ENCODE measurements at places on chromosomes 4 and X.
A peak's percentile ranks its signal among the peaks of the same experiment; 100 is the strongest.

DNA sequence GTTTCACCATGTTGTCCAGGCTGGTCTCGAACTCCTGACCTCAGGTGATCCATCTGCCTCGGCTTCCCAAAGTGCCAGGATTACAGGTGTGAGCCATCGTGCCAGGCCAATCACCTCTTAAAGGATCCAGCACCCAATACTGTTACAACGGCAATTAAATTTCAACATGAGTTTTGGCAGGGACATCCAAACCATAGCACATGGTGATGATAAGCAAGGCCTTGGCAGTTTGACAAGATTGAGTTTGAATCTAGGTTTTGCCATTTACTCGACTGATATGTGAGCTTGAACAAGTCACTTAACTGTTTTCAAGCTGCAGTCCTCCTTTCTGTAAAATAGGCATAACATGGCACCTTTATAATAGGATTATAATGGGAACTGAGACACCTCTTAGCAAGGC is 84.1 kb downstream of the GPR82 start:
- DNase-seq: no peak

DNA sequence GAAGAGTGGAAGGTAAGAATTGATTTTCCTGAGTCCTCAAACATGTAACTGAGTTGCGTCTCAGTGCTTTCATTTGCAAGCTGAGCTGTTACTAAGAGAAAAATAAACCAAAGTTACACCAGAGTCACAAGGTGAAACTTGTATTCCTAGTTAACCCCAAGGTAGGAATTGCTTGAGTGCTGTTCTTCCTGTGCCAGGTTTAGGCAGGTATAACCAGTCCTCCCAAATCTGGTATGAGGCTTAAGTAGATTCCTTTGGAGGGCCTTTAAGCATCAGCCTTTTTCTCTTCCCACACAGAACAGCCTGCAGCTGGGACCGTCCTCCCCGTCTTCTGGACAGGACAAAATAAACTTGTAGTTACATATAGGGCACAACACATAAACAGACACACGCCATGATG is 2.3 kb upstream of the BTC start:
- no peak for DNase-seq

DNA sequence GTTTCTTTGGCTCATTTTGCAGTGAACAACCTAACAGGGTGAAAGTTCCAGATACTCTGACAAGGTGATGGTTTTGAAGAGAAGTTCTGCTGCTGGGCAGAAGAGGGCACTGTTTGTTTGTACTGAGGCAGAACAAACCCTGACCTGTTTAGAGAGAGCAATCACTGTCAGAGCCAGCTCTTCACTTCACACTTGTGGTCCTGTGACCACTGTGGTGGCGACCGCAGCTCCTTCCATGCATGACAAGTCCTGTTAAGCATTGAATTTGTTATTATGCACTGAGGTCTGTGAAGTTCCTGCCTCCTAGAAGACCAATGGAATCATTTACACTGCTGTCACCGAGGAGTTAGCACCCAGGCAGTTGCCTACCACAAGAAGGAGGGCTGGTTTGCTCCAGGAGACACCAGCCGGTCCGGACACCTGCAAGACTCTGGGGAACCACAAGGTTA is 86.6 kb downstream of the ZNF330 start:
- DNase-seq: peak; percentile 36

DNA sequence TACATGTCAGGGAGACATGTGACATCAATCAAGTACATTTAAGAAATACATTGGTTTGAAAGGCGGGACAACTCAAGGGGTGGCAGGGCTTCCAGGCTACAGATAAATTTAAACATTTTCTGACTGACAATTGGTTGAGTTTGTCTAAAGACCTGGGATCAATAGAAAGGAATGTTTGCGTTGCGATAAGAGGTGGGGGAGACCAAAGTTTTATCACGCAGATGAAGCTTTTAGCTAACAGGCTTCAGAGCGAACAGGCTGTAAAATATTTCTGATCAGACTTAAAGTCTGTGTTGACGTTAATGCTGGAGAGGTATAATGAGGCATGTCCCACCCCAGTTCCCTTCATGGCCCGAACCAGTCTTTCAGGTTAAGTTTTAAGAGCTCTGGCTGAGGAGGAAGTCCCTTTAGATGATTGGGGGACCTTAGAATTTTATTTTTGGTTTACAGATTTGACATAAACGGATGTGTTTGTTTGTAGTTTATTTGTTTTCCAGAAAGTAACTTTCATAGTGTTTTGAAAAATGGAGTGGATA is 346.7 kb upstream of the RASGEF1B start:
- peak; percentile 52 for DNase-seq

DNA sequence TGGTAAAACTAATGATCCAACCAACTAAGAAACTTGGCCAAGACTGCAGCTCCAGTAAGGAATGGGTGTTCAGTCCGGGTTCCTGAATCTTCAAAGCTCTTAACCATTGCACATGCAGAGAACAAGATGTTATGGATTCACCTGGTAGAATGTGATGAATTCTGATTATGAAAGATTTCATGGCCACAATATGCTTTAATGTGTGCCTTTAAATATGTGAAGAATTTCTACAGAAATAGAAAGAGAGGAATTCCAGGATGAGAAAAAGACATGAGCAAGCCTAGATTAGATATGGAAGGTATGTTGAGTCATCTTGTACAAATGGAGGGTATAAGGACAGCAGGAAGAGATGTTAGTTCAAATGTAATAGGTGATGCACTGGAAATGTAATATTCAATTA is 472.2 kb upstream of the TENM3 start:
- DNase-seq: no peak

- DNase-seq: no peak
These were observed 44.5 kb downstream of the SEPTIN11 start for GRCh38 chr4:76993787-76994641.

DNA sequence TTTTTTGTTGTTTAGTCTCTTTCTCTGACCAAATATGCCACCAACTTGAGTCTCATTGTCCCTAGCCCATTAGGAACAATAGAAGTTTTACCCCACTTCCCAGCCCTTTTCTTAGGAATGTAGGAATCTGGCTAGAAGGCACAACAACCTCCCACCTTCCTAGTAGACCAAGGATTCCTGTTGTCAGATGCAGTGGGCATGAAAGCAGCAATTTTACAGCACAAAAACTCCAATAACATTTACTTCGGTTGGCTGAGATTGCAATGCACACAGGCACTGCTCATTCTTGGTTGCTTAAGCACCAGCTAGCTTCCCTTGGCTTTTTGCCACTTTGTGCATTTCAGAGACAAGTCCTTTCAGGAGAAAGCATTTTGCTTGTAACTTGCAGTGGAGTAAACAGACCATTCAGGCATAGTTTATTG is 312.8 kb downstream of the TENM3 start:
- DNase-seq: no peak

DNA sequence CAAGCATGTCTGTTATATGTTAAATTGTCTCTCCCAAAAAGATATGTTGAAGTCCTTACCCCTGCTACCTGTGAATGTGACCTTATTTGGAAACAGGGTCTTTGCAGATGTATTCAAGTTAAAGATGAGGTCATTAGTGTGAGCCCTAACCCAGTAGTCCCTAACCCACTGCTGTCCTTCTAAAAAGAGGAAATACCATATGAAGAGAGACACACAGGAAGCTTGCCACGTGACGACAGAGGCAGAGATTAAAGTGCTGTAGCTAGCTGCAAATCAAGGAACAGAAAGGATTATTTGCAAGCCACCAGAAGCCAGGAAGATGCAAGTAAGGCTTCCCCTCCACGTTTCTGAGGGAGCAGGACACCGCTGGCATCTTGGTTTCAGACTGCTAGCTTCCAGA is 150.1 kb downstream of the HNRNPD start:
- DNase-seq: no peak

DNA sequence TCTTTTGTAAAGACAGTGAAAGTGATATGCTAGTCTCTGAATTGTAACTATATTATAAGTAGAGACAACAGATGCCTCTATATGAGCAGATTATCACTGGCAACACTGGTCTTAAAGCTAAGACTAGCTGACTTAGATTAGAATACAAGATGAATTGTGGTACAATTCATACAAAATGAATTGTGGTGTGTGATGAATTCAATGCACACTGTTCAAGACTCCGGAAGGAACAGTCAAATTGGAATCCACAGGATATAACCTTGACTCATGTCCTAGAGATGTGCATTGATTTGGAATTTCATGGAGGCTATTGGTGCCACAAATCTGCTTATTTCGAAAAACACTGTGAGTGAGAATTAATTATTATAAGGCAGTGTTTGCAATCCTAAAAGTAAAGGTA is 701.8 kb downstream of the PCDH7 start:
- no peak for DNase-seq

DNA sequence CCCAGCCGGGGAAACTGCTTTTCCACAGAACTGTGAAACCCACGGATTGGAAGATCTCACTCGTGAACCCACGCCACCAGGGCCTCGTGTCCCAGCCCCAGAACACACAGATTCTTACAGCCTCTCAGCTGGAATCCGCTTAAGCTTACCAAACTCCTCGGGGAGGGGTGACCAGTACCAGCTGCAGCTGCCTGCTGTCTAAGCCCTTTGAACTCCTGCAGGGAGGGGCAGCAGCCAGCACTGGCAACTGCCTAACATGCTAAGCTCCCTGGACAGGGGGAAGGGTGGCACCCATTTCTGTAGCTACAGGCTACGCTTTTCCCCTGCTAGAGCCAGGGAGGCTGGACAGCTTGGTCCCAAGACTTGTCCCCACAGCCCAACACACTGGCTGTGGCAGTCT is 38.4 kb downstream of the TBL1X start:
- no peak for DNase-seq

GRCh38 chr4:20046931-20047677 is 204.6 kb upstream of the SLIT2 start:
- DNase-seq: no peak

GRCh38 chr4:184448821-184449220 is 25.5 kb downstream of the IRF2 start:
- DNase-seq: no peak

GRCh38 chrX:38870361-38870895 is 69.2 kb downstream of the MID1IP1 start:
- DNase-seq: no peak

DNA sequence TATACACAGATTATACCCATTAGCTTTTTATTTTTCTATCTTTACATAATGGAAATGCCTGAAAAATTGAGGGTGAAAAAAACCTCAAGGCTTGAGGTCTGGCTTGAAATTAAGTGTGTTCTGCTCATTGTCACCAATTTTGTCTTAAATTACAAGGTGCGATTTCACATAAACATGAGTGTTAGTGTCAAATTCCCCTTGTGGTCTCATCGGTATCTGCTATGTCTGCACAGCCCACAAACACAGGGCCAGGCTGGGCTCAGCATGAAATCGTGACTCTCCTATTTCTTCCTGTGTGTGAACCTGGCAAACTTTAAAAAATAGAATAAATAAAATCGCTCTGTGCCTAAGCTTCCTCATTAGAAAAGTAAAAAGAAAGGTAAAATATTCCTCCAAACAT is 109.1 kb downstream of the CRLF2 start:
- DNase-seq: no peak

DNA sequence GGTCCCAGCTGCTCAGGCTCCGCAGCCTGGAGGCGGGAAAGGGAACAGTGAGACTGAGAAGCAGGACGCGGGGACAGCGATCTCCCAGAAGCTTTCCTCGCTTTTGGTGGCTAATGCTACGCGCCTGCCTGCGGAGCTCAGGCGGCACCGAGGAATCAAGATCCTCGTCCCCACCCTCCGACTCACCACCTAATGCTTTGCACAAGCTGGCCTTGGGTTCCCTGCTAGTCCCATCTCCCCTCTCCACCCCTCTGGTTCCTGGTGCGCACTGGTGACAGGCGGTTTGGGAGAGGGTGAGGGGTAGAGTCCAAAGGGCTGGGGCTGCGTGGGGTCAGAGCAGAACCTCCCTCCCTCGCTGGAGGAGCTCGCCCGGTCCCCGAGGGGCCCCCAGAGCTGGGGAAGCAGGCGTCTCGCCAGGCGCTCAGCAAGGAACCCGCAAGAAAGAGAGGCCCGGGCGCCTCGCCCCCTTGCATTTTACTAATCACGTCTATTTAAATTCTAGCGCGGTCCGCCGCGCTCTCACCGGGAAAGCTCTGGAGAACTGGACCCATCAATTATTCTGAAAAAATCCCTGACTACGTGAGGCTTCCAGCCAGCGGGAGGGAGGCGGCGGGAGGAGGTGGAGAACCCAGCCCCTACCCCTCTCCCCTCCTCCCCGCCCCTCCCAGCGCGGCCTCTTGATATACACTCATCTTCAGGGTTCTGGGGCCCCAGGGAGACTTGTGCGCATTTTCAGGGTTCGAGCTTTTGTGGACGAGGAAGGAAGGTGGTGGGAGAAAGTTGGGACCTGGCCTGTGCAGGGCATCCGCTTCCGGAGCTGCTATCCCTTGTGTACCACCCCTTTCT is 9.1 kb downstream of the POU4F2 start:
- DNase-seq: no peak
